ENCODE measurements at places on chromosomes 11 and 22.

GRCh38 chr11:35045236-35045820 is 93.6 kb upstream of the CD44 start:
- DNase-seq, result no peak

- DNase-seq, result no peak
Observed at GRCh38 chr11:131422496-131422895, 52.1 kb downstream of the NTM start.

GRCh38 chr22:49765091-49765771 is 62.4 kb downstream of the BRD1 start:
- no peak for DNase-seq

DNA sequence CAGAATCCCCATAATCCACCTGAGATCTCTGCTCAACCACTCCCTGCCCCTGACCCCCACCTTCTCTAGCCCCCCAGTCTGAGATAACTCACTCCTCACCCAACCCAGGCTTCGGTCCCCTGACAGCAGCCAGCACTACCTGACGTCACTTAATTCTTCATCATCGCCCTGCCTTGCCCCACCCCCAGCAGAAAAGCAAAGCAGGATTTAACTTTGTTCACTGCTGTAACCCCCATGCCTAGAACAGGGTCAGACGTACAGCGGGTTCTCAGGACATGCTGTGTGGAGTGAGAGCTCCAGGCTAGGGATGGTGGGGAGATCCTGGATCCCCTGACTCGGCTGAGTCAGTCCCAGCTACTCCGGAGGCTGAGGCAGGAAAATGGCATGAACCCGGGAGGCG is 45.8 kb downstream of the ELFN2 start:
- DNase-seq, result no peak

DNA sequence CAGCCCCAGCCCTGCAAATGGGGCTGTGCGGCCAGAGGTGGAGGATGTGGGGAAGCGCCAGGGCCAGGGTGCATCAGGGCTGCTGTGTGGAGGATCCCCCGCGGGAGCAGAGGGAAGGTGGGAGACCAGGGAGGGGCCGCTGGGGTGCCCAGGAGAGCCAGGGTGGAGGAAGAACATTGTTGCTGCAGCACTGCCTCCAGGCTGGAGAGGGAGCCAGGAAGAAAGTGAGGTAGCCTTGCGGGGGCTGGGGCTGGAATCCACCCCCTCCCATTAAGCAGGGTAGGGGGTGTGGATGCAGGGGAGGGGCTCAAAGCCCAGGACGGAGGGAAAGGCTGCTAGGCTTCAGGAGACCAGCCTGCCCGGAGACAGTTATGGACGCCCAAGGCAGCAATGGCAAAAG is 15.0 kb downstream of the CABP7 start:
- DNase-seq, result no peak

- no peak for DNase-seq
Observed at GRCh38 chr11:125519860-125520834, 24.1 kb upstream of the FEZ1 start.

DNA sequence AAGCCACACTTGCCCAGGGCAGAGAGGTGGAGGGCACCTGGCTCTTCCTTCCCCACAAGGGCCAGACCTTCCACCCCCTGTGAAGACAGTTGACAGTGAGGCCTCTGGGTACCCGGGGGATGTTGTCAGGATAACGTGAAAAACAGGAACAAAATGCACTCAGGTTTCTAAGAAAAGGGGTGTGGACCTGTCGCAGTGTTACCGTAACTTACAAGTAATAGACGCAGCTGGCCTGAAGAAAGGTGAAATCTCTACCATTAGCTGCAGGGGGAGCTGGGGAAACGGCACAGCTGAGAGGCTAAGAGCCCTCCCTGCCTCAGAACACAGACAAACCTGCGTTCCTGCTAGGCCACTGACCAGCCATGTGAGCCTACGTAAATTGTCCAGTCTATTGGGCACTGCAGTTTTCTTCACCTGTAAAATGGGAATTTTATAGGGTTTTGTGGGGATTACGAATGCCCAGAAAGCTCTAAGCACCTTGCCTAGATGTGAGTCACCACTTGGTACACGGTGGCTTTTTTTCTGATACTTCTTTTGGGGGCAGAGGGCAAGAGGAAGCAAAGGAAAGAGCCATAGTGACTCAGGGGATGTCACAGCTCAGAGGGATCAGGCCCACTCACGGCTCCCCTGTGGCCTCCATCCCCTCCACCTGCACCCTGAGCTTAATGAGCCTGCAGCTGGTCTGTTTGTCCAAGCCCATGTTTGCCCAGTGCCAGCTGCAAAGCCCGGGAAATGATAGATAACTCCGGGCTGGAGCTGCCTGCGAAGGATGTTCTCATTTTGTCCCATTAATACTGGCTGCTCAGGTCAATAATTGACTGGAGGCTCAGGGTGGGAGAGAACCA is 18.4 kb upstream of the CABP7 start:
- no peak for DNase-seq

GRCh38 chr11:66646828-66647227 is 8.3 kb downstream of the RBM4 start:
- DNase-seq, result no peak

GRCh38 chr11:94675813-94676212 is 92.3 kb upstream of the AMOTL1 start:
- DNase-seq, result no peak

DNA sequence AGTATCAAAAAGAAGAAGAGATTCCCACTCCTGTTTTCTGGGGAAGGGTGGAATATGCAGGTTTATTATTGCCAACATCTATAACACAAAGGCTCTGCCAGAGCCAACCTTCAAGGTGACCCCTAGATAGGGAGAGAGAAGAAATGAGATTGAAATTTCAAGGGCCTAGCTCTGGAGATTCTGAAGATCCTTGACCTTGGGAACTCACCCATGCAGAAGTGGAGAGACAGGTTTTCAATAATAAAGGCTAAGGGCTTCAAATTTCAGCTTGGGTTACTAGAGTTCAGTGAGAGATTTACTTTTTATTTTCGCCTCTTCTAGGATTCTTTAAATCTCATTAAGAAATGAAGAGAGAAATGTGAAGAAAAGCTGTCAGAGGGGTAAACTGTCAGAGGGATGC is 98.4 kb downstream of the CD44 start:
- DNase-seq, result no peak

DNA sequence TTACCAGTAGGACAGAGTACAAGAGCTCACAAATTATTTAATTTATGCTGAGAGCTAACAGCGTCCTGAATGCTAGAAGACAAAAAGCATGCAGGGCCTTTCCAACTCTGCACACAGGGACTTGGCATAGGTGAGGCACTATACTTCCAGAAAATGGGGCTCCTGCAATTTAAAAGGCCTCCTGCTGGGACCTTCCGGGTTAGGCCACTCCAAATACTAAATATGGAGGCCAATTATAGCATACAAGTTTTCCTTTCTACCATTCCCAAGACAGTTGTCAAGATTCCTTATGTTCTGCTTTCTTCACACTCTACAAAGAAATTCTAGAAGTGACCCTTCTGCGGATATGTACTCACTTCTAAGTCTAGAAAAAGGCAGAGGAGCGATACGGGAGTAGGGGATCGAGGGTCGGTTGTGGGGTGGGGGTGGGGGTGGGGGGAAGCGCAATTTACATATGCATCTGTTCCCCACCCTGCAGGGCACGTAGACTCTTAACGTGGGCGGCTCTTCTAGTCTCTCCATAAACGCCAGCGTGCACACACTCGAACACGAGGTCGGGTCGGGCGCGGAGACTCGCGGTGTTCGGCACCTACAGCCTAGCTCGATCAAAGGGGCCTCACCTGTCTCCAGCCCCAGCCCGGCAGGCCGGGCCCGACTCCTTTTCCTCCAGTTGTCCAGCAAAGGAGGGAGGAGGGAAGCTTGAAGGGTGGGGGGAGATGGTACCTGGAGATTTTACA is 728 bp downstream of the DCUN1D5 start:
- peak; percentile 35 for DNase-seq

DNA sequence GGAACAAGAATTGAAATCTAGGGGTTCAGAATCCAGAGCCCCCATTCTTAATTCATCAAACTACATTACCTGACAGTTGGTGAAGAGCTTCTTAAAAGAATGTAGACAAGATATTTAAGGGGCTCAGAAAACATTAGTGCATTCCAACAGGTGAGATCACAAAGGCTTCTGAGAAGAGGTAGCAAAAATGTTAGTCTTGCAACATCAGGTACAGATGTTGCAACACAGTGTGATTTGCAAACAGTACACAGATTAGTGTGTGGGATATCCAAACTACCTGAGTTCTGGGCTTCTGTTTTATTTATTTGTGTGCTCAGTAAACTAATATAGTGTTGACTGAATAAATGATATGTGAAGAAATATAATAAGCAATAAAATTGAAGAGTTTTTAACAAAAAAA is 11.8 kb downstream of the CASP4 start:
- no peak for DNase-seq

DNA sequence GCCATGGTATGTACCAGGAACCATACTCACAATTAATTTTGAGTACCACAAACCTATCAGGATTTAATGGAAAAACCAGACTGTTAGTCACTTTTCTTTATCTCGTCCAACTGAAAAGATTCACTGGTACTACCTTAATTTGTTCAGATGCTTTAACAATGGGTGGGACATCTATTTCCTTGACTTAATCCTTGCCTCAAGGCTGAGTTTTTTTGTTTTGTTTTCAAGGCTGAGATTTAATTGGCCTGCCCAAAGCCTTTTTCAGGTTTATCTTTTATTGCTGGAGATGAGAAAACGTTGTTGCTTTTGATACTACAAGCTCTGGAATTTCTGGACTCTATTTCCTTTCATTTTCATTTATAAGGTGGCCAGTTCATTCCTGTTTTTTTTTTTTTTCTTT is 50.4 kb downstream of the NELL1 start:
- DNase-seq, result no peak

DNA sequence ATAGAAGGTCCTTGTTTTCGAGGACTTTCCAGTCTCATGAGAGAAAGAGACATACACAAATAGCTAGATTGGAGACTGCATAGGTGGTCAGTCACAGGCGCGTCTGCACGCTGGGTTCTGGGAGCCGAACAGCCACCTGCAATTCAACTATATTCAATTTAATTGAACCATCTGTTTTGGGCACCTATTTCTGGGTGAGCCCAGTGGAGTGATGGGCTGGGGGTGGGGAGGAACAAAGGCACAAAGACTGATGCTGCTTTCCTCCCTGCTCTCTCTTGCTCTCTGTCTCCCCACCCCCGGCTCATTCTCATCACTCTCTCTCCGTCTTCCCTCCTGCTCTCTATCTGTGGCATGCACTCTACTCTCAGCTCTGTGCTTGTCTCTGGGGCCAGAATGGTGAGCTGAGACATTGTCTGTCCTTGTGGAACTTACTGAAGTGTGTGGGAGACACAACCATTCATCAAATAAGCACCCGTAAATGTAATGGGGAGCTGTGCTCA is 48.1 kb upstream of the B3GAT1 start:
- DNase-seq, result no peak

GRCh38 chr11:128457874-128458273 is 129.5 kb downstream of the ETS1 start:
- no peak for DNase-seq

DNA sequence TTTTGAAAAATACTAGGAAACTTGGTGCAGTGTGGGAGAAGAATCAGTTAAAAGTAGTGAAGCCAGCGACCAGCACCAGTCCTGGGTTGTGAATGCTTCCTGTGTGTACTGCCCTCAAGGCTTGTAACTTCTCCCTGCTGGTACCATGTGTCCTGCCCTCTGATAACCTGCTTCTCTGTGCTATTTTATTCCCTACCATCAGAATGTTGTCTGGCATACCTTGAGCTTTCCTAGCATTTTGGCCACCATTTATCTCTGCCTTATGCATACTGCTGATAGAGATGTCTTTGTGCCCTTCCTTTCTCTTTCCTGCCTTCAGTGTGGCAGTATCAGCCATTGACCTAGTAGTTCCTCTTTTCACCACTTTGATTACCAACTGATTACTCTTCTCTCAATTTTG is 2.0 kb downstream of the GTF2H1 start:
- DNase-seq, result no peak

- DNase-seq, result no peak
Observed at GRCh38 chr11:79108851-79109250, 332.0 kb downstream of the TENM4 start.

- DNase-seq, result no peak
Observed at GRCh38 chr22:42162728-42163489, 32.3 kb upstream of the CYP2D6 start.

GRCh38 chr11:13225038-13226001 is 52.3 kb upstream of the BMAL1 start:
- no peak for DNase-seq

GRCh38 chr11:44779736-44780520 is 53.2 kb downstream of the TSPAN18 start:
- no peak for DNase-seq

DNA sequence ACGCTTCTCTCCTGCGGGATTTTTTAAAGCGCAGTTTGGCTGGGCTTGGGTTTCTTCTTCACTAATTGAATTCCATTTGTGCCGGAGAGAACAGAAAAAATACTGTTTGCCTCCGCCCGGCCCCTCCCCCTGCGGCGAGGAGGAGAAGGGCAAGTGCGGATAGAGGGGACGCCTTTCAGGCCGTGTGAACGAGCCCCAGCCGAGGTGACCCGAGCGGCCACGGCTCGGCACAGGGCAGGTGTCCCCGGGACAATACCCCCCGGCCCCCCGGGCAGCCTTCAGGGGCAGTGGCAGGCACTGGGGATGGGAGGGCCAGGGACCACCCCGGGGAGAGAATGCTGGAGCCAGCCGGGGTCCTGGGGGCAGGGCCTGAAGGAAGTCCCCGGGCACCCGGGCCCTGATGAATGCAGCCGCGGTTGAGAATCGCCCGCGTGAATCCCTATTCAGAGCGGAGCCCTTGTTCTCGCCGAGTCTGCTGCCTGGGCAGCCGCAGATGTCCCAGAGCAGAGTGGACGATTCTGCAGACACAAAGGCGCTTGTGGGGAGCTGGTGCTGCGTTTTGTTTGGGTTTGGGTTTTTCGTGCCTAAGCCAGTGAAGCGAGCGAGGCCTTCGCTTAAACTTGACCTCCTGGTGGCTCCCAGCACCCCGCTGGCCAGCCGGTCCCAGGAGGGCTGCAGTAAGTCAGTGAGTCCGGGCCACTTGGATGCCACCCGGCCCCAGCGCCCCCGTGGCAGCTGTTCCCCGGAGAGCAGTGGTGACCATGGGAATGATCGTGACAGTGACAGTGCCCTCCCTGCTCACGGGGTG is 96.0 kb downstream of the WNT7B start:
- DNase-seq, result no peak

DNA sequence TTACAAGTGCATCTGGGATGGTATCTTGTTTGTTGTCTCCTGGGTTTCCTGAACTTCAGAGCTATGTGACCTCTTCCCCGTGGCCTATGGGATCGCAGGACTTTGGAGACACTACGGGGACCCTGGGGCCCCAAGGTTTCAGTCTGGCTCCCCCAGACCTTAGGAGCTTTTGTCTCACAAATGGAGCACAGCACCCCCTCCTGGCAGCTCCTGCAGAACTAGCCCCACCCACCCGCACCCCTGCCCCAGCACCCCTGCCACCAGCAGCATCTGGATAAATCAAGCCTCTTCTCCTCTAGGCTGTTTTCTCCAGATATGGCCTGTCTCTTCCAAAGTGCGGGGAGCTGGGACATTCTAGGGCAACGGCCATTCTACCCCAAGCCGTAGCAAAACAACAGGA is 10.4 kb downstream of the RCOR2 start:
- peak; percentile 29 for DNase-seq
